Suprapubic skin (tissue), 4 donors: ENCODE measurements at places on chromosomes 2 and 18.

- H3K36me3 ChIP-seq = no peaks in the 10 kb centered on the region
- H3K27ac ChIP-seq = no peak overlapping the region
- no peak for DNase-seq
- no peaks in the 10 kb centered on the region for H3K27me3 ChIP-seq
- H3K4me3 ChIP-seq = no peak overlapping the region
Observed at GRCh38 chr2:241877989-241878970, 8.8 kb downstream of the RTP5 start.

GRCh38 chr2:99754210-99754609 is 264.4 kb upstream of the REV1 start:
- no peaks in the 10 kb centered on the region for H3K27me3 ChIP-seq
- no peaks in the 10 kb centered on the region for H3K36me3 ChIP-seq
- H3K4me3 ChIP-seq = no peak overlapping the region
- DNase-seq = no peak

GRCh38 chr2:3117650-3118216 is 259.9 kb downstream of the EIPR1 start:
- peak; percentile 8 for DNase-seq
- no peaks in the 10 kb centered on the region for H3K27me3 ChIP-seq
- H3K27ac ChIP-seq = no peak overlapping the region
- H3K36me3 ChIP-seq = no peaks in the 10 kb centered on the region
- H3K4me3 ChIP-seq = no peak overlapping the region

DNA sequence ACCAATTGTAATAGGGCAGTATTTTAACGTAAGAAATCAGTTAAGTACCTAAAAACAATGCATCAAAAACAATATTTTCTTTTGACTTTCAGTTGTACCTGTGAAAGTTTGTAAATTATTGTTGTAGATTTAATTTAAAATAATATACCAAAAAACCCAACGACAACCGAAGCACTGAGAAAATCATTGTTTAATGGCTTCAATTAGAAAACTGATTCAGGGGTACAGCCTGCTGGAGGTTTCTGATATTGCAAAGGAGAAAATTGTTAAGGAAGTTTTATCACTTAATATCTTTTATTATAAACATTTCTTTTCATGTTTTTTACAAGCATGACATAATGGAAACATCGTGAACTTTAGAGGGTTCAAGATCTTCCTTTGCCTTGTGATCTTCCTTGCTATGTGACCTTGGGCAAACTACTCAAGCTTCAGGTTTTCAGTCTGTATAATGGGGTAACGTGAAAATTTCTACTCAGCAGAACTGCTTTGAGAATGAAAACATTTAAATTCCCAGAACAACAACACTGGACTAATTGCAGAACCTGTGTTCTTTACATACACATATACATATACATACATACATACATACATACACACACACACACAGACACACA is 76.3 kb upstream of the GLS start:
- H3K27ac ChIP-seq = no peak overlapping the region
- DNase-seq = no peak
- H3K4me3 ChIP-seq = no peak overlapping the region
- H3K4me1 ChIP-seq = peaks cover 6% of the 10 kb centered on the region
- no peaks in the 10 kb centered on the region for H3K36me3 ChIP-seq

- H3K27me3 ChIP-seq = peaks cover 41% of the 10 kb centered on the region
- no peak overlapping the region for H3K4me3 ChIP-seq
- no peak for DNase-seq
- H3K36me3 ChIP-seq = peaks cover 43% of the 10 kb centered on the region
- H3K27ac ChIP-seq = no peak overlapping the region
Observed at GRCh38 chr2:219507581-219508443, 6.5 kb upstream of the ASIC4 start.

- H3K4me1 ChIP-seq = peaks cover 9% of the 10 kb centered on the region
- no peak overlapping the region for H3K4me3 ChIP-seq
- H3K27me3 ChIP-seq = no peaks in the 10 kb centered on the region
- DNase-seq = no peak
- H3K36me3 ChIP-seq = no peaks in the 10 kb centered on the region
Observed at GRCh38 chr2:188725746-188726360, 248.3 kb upstream of the COL3A1 start.

- H3K4me1 ChIP-seq = no peaks in the 10 kb centered on the region
- H3K27ac ChIP-seq = no peak overlapping the region
- H3K27me3 ChIP-seq = no peaks in the 10 kb centered on the region
- no peak for DNase-seq
- no peak overlapping the region for H3K4me3 ChIP-seq
Observed at GRCh38 chr2:155310589-155310988, 612.1 kb downstream of the KCNJ3 start.

GRCh38 chr2:19176172-19176852 is 182.1 kb downstream of the OSR1 start:
- H3K27me3 ChIP-seq = no peaks in the 10 kb centered on the region
- DNase-seq = no peak
- H3K36me3 ChIP-seq = no peaks in the 10 kb centered on the region
- no peaks in the 10 kb centered on the region for H3K4me1 ChIP-seq
- H3K4me3 ChIP-seq = no peak overlapping the region

DNA sequence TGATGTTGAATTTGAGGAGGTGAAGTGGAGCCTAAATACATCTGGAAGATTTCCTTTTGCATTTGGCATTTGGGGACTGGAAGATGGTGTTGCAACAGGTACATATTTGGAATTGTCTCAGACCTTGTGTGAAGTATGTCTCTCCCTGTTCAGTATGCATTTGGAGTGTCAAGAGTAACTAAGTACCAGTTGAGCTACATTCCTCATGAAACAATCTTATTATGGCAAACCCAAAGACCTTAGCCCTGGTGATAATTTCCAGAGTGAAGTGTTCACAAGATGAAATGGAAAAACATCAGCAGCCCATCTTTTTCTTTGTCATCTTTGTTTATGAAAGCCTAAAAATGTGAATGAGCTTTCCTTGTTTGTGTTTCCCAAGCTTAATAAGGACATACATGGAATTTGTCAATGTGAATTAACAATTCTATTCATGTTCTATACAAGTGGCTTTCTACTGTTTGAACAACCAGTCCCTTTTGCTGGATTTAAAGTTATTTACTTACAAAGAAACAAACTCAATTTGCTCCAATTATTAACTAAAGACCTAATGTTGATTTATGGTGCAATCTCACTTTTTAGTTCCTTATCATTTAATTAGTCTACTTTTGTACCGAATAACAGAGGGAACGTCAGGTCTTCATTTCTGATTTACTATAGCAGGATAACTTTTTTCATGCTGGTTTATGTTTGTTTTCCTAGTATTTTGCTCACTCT is 42.1 kb upstream of the PPP1R1C start:
- H3K27me3 ChIP-seq = no peaks in the 10 kb centered on the region
- no peak overlapping the region for H3K27ac ChIP-seq
- no peaks in the 10 kb centered on the region for H3K4me1 ChIP-seq
- H3K36me3 ChIP-seq = no peaks in the 10 kb centered on the region

- no peak for DNase-seq
- H3K36me3 ChIP-seq = no peaks in the 10 kb centered on the region
- no peak overlapping the region for H3K27ac ChIP-seq
- H3K4me3 ChIP-seq = no peak overlapping the region
- H3K27me3 ChIP-seq = no peaks in the 10 kb centered on the region
Observed at GRCh38 chr2:100620481-100620880, 57.7 kb downstream of the PDCL3 start.

DNA sequence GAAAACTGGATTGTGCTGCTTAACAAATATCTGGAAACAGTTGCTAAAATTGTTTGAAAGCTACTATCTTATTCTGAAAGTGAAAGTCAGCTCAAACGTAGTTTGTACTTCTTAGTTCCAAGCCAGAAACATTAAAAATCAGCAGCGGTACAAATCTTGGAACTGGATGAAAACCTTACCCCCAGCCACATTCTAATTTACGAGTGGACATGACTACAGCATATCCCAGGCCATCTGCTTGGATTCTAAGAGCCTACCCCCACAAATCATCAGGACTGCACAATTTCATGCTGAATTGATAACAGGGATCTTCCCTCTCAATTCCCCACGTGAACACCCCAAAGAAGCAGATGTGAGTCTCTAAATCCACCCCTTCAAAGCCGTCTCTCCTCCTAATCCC is 158.7 kb upstream of the NCKAP5 start:
- no peaks in the 10 kb centered on the region for H3K36me3 ChIP-seq
- H3K27me3 ChIP-seq = no peaks in the 10 kb centered on the region
- peak overlapping the region; percentile 19 for H3K4me3 ChIP-seq

- no peak overlapping the region for H3K4me3 ChIP-seq
- peaks cover 43% of the 10 kb centered on the region for H3K4me1 ChIP-seq
- peak overlapping the region; percentile 62 for H3K27ac ChIP-seq
- no peaks in the 10 kb centered on the region for H3K36me3 ChIP-seq
- H3K27me3 ChIP-seq = no peaks in the 10 kb centered on the region
- DNase-seq = peak; percentile 86
Observed at GRCh38 chr2:111659361-111660333, 224.3 kb downstream of the ANAPC1 start.

- no peak overlapping the region for H3K4me3 ChIP-seq
- H3K36me3 ChIP-seq = no peaks in the 10 kb centered on the region
- H3K27ac ChIP-seq = no peak overlapping the region
- H3K4me1 ChIP-seq = peaks cover 21% of the 10 kb centered on the region
- DNase-seq = no peak
Observed at GRCh38 chr2:12262681-12263436, 453.9 kb upstream of the TRIB2 start.

- H3K27me3 ChIP-seq = peaks cover 100% of the 10 kb centered on the region
- H3K4me3 ChIP-seq = peak overlapping the region; percentile 55
- no peaks in the 10 kb centered on the region for H3K36me3 ChIP-seq
- H3K27ac ChIP-seq = no peak overlapping the region
- DNase-seq = no peak
Observed at GRCh38 chr2:72916743-72917137, 579 bp upstream of the EMX1 start.

DNA sequence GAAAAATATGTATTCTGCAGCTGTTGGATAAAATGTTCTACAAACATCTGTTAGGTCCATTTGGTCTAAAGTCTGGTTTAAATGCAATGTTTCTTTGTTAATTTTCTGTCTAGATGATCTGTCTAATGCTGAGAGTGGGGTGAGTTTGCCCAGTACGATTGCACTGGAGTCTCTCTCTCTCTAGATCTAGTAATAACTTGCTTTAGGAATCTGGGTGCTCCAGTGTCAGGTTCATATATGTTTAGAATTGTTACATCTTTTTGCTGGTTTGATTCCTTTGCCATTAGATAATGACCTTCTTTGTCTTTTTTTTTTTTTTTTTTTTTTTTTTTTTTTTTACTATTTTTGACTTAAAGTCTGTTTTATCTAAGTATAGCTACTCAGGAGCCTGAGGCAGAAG is 10.4 kb downstream of the GCC2 start:
- peaks cover 76% of the 10 kb centered on the region for H3K36me3 ChIP-seq
- no peaks in the 10 kb centered on the region for H3K4me1 ChIP-seq
- no peak for DNase-seq
- H3K4me3 ChIP-seq = no peak overlapping the region

DNA sequence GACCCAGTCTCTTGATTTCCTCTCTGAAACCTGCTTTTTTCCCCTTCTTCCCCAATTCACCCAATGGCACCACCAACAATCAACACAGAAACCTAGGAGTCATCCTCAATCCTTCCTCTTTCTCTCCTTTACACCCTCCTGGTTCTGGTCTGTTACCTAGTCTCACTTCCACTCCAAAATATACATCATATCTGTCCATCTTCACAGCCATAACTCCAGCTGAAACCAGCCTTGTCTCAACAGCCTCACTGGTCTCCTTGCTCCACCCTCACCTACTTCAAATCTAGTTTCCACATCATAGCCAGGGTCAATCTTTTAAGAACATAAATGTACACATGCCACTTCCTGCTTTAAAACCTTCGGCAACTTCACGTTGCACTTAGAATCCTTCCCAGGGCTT is 11.8 kb upstream of the TWSG1 start:
- DNase-seq = no peak
- no peak overlapping the region for H3K4me3 ChIP-seq
- H3K27ac ChIP-seq = no peak overlapping the region

- no peak overlapping the region for H3K27ac ChIP-seq
- H3K27me3 ChIP-seq = no peaks in the 10 kb centered on the region
- no peak for DNase-seq
- no peaks in the 10 kb centered on the region for H3K4me1 ChIP-seq
Observed at GRCh38 chr18:33062834-33063364, 290.1 kb upstream of the KLHL14 start.

- H3K27me3 ChIP-seq = no peaks in the 10 kb centered on the region
- no peak overlapping the region for H3K27ac ChIP-seq
- H3K36me3 ChIP-seq = no peaks in the 10 kb centered on the region
- DNase-seq = no peak
- H3K4me1 ChIP-seq = no peaks in the 10 kb centered on the region
Observed at GRCh38 chr18:54647176-54647575, 56.1 kb downstream of the DYNAP start.

DNA sequence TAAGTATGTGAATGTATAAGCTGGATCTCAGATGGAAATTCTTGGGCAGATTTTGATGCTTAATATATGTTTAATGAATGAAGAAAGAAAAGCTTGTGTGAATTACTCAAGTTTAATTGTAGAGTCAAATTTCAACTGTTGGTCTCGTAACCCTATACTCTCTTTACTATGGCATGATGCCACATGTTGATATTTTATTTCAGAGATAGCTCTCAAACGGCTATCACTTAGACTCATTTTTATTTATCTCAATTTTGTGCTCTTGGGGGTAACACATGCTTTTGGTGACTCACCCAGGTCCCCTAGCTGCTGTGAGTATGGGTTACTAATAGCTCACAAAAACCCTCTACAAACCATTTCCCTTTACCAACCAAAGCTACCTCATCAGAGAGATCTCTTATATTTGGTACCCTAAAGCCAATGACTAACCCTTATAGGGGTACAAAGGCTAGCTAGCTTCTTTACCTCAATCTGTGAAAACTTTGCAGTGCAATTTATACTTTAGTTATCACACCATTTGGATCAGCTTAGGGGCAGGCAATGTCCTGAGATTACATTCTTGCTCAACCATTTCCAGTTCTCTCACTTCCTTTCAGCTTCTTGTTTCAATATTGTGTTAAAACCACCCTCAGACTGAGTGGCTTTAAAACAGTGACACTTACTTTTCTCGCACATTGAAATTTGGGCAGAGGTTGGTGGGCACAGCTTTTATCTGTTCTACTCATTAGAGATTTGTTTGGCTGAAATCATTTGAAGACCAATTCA is 240.3 kb downstream of the CDH7 start:
- H3K4me1 ChIP-seq = no peaks in the 10 kb centered on the region
- H3K27ac ChIP-seq = no peak overlapping the region
- no peak overlapping the region for H3K4me3 ChIP-seq
- no peak for DNase-seq
- no peaks in the 10 kb centered on the region for H3K27me3 ChIP-seq

- H3K4me3 ChIP-seq = no peak overlapping the region
- peak overlapping the region; percentile 91 for H3K27ac ChIP-seq
- peaks cover 66% of the 10 kb centered on the region for H3K4me1 ChIP-seq
- H3K27me3 ChIP-seq = no peaks in the 10 kb centered on the region
Observed at GRCh38 chr2:46847726-46848412, 67.7 kb downstream of the MCFD2 start.
